ENCODE measurements at places on chromosomes 12 and 14.

DNA sequence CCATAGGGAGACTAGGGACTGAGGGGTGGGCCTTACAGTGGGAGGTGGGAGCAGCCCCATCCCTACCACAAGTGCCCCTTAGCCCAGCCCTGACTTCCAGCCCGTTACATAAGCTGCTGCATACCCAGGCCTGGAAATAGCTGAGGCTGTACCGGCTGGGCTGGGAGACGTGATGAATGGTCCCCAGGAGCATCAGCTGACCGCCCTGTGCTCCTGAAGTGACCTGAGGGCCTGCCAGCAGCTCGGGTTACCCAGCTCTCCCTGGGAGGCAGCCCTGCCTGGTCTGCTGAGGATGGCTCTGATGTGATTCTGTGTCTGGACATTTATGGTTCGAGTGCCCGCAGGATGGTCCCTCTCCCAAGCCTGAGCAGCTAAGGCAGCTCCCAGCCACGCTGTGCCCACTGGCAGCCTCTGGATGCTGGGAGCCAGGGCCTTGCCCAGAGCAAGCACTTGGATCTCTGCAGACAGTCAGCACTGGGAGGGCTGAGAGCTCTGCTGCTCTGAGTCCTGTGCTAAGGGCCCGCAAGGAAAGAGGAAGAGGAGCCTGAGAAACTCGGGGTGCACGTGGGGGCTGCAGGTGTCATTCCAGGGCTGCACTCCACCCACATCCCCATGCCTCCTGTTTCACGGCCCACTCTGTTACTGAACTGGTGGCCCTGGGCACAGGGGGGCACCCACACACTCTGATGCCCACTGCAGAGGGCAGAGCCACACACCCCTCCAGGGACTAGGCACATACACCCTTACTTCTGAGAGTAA lies 20.5 kb downstream of the TAMALIN start:
- DNase-seq = no peak

DNA sequence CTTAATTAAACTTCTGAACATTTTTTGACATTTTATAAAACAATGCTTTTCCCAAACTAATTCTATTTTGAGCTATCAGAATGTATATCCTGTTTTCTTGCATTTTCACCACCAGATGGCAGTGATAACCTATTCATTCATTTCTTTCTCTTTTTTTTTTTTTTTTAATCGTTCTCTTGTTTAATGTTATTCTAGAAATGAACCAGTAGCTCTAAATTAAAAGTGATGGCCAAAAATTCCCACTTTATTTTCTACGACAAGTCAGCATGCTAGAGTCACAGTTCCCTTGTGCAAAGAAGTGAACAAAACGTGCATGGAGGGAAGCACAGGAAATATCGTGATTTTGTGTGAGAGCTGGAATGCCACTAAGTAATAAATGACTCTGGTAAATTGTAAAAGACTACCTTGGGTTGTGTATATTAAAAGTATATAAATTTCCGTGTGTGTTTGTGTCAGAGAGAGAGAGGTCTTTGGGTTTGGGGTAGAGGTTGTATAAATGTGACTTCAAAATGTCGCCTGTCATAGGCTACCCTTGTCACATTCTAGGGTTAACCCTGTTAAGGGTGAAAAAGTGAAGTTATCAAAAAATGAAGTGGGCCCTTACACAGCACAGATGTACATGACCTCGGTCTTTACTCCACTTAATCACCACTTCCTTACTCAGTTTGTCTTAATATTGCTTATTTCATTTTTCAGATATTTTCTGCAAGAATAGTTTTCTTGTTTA lies 40.4 kb upstream of the LDHB start:
- DNase-seq = peak; percentile 28

GRCh38 chr12:32708926-32709325 lies 29.8 kb downstream of the DNM1L start:
- DNase-seq = no peak

DNA sequence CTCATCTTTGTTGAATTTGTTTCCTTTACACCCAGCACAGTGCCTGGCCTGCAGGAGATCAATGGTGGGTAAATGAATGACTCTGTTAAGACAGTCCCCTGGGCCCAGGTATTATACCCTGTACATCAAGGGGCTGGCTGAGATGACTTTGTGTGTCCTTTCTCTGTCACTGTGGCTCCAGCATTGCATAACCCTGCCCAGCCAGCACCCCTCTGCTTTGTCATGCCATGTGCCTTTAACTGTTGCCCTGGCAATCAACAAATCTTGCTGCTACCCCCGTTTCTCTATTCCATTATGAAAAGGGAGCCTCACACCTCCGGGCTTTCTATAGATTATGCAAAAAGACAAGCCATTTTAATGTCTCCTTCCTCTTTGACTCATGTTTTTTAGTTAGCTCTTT lies 7.6 kb upstream of the FLVCR2 start:
- no peak for DNase-seq

GRCh38 chr14:72810201-72810600 lies 83.7 kb downstream of the DPF3 start:
- no peak for DNase-seq

GRCh38 chr12:52229836-52230343 lies 3.2 kb upstream of the KRT7 start:
- no peak for DNase-seq

DNA sequence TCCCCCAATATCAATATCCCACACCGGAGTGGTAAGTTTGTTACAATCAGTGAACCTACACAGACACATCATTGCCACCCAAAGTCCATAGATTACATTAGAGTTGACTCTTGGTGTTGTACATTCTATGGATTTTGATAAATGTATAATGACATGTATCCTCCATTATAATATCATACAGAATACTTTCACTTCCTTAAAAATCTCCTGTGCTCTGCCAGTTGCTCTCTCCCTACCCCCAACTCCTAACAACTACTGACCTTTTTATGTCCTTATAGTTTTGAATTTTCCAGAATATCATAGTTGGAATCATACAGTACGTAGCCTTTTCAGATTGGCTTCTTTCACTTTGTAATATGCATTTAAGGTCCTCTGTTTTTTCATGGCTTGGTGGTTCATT lies 48.4 kb downstream of the SLC4A8 start:
- DNase-seq = no peak

DNA sequence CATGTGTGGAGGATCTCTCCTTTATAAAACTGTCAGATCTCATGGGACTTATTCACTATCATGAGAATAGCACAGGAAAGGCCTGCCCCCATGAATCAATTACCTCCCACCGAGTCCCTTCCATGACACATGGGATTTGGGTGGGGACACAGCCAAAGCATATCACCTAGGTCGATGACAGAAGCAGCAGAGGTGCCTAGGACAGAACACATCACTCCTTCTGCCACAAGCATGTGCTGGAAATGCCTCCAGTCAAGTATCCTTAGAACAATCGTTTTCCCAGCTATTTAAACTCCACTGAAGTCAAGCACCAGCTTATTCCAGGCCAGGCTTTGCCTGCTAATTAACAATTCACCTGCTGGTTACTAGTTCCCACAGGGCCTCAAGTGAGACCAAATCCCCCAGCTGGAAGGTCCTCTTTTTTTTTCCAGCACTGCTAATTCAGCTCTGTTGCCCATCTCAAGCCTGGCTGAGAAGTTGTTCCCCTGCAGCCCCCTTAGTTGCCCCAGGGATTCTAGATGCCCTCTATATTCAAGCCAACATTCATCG lies 212.3 kb upstream of the NUDT4 start:
- no peak for DNase-seq

DNA sequence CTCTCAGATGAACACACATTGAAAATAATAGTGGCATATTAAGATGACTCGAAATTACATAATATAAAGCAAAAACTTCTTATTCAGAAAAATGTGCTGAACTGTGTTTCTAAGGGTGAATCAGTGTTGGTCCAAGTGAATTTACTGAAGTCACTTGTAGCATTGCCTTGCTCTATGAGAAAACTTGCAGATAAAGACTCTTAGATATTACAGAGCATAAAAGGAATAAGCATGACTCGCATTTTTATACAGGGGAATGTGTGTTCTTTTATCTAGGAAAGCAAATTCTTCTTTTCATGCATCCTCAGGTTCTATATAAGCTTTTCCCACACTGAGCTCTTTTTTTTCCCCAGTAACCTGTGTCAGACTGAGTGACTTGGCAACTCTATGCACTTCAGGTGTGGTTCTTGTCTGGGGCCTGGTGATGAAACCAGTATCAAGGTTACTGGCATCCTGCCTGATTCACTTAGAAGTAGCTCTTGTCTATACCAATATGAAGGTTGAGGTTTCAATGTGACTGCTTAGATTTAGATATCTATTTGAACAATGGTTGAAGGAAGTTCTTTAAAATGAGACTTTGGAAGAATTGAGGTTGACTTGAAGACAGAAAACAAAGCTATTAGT lies 76.1 kb downstream of the OTOGL start:
- DNase-seq = no peak

- DNase-seq = peak; percentile 50
These were observed 79.3 kb upstream of the TSPAN11 start for GRCh38 chr12:30847259-30847658.

DNA sequence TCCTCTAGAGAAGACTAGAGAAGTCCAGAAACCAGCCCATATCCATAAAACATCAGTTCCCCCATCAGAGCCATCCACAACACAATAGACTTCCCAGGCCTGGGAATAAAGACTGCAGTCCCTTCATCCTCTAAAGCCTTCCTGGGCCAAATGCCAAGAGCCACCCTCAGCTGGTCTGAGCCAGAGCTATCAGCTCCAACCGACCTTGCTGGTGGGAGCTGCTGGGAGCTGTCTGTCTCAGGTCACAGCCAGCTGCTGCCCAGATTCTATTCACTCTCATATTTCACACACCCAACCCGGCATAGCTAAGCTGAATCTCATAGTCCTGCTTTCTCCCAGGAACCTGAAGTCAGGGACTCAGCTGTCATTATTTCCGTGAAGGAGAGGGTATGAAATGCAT lies 10.9 kb upstream of the TFCP2 start:
- DNase-seq = no peak

GRCh38 chr12:9813821-9814798 lies 13.2 kb upstream of the KLRF1 start:
- peak; percentile 48 for DNase-seq

DNA sequence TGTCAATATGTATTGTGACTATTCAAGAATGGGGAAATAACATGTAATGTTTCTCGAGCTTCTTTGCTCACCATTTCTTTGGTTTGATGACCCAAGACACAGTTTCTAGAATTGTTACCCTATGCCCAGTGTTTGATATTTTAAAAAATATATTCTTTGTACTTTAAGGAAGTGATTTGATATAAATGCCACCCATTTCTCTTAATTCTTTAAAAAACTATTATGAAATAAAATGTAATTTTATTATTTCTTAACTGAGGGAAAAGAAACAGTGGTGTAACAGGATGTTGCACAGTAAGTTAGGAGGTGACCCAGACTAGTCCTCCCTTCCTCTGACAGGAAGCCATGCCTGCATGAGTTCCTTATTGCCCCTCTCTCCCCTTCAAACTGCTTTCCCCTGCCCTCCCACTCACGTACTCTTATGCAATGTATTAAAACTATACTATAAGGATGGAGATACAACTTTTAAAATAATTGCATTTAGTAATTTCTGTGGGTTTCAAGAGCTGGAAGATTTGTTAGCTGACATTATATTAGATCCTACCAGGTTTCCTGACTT lies 279.4 kb downstream of the TMTC2 start:
- DNase-seq = no peak

DNA sequence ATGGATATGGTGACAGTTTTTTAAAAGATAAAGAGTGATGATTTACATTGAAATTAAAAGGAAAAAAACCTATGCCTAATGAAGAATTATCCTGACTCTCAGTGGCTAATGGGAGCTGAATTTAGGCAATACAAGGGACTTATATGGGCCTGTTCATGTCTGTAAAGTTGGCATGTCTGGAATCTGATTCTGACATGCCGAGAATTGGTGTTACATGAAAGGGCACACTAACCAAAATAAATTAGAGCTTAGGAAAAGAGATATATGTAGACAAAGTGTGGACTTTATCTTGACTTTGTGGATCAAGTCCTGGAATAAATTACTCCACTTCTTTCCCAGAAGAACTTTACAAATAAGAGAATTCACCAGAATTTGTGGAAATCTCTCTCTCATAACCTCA lies 1.1 kb downstream of the TDG start:
- DNase-seq = no peak

DNA sequence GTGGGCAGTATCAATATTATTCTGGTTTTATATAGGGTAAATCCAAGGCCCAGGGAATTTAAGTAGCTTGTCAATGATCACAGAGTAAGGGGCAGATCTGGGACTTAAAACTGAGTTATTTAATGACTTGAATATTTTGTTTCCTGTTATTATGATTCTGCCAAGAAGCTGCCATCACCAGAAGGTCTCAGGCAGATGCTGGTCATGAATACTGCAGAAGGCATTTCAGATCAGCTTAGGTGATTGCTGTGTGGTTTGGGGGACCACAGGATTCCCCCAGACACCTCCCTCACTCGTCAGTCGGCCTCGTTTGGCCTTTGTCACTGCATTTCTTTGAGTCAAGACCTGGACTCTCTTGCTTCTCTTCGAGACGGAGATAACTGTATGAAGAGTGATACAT lies 47.7 kb upstream of the EVL start:
- DNase-seq = no peak

- no peak for DNase-seq
These were observed 13.4 kb downstream of the ASB2 start for GRCh38 chr14:93962701-93963601.

- no peak for DNase-seq
These were observed 37.4 kb upstream of the PSMA6 start for GRCh38 chr14:35254736-35255135.

DNA sequence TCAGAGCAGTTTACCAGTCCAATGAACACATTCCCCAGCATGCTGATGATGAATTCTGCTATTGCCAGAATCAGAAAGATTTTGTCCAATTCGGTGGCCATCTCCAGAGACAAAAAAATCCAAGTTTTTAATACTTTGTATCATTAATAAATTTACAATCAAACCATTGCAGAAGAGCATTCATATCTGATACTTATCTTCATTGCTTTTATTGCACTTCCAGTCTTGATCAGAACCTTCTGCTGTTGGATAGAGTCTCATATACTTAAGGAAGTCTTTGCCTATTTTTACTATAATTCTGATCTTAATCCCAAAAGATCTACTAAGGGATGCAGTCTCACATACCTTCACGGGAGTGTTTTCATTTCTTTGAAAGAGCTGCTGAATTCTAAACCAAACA lies at the start of gene TAS2R42:
Gene TAS2R42 (minus strand): TSS at position 101 of the 400 bp plus-strand sequence. CDS start 0 bp downstream, at position 101.
- no peak for DNase-seq

DNA sequence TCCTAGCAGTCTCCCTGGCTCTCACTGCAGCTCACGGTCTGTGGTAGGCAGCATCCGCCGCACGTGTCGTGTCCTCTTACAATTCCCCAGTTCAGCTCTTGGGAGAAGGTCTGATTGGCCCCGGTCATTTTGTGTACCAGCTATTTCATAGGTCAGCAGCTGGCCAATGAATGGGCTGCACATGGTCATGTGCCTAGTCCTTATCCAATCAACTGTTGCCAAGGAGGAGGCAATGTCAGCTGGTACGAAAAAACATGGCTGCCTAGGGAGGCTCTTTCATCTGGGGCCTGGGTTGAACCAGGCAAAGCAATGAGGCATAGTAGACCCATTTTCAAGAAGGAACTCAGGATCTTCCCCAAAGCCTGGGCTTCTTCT lies 46.1 kb downstream of the RNFT2 start:
- no peak for DNase-seq

All from foreskin melanocyte (primary cell).